ENCODE measurements at places on chromosomes 3 and 15.

DNA sequence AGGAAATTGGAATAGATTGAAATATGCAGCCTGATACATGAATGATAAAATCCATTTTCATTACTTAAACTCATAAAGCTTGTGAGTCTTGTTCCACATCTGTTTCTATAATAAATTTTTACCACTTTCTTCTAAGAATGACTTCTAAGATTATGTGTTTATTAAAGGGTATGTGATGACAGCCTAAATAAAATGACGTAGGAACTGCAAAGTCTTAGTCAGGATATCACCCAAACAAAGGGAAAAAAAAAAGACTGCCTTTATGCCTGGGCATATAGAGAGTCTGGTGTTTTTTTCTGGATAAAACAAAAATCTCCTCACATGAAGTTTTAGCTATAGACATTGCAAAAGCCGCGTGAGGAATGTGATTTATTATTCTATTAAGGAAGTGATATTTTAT is 844.0 kb downstream of the DIPK2A start:
- no peak for DNase-seq

DNA sequence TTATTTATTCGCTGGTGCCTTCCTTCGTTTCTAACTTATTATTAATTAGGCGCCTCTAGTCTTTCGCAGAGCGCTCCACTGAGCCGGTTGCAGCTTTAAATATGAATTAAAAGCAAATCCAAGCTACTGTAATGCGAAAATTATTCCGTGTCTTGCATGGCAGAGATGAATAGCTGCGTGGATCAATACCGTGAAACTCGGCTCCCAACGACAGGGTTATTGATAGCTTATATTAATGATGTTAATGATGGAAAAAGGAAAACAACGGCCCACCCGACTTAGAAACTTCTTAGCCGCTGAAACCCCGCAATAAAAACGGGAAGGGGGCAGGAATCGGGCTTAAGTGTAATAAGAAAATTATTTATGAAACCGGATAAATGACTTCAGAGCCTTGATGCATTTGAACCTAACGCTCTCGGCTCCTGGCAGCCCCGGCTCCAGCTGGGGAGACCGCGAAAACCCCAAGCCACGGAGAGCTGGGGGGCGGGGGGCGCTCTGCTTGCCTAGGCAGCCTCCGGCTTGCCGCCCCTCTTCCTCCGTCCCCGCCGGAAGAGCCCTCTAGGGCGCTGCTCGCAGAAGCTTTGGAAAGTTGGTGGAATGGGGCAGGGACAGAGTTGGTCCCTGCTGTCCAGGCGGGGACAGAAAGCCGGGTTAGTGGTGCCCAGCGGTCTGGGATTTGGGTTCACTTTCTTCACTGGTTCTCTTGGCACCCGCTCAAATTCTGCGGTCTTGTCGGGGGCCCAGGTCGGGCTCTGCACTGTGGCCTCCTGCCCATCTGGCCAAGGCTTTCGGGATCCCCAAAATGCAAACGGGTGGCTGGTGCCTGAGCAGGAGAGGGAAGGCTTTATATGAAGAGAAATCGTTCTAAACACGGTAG is 7.7 kb upstream of the ONECUT1 start:
- no peak for DNase-seq

DNA sequence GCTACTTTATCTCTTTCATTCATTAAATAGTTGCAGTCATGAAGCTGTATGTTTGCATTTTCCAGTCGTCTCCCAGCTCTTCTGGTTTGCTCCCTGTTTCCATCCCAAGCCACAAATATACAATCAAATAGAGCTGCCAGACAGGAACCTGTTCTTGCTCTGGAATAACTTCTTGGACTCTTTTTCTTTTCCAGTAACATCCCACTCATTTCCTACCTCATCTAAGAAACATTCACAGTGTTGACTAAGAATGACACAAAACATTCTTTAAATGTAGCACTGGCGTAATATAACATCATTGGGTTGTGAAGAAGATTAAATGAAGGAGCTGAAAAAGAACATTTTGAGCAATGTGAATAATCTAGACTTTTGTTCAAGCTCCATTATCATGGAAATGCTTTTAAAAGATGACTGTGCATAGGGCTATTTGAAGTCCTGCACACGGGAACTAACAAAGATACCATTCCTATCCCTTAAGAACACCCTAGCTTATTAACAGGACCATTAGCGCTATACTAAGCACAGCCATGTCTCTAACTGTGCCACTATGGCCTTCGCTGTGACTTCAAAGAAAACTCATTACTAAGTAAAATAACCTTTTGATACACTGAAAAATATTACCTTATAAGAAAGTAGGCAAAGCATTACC is 574.0 kb downstream of the NAALADL2 start:
- peak; percentile 87 for DNase-seq

GRCh38 chr15:33311312-33311971 is 675 bp downstream of the RYR3 start:
- DNase-seq, result peak; percentile 2

DNA sequence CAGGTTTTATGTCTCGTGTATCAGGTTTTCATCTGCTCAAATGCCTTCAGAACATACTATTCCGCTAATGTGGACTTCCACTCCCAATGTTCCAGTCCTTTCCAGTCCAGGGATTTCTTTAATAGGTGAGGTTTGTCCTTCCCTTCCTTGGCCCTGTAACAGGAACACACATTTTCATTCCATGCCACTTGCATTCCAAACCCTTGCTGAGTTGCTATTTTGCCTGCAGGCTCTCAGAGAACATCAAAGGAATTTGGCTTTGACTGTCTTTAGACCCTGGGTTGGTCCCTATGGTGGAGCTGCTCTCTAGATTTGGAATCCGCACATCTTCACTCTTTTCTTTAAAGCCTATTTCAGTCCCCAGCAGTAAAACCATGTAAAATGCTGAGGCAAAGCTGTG is 12.3 kb upstream of the ALCAM start:
- peak; percentile 34 for DNase-seq

GRCh38 chr3:194779729-194780224 is 94.1 kb downstream of the FAM43A start:
- peak; percentile 51 for DNase-seq

DNA sequence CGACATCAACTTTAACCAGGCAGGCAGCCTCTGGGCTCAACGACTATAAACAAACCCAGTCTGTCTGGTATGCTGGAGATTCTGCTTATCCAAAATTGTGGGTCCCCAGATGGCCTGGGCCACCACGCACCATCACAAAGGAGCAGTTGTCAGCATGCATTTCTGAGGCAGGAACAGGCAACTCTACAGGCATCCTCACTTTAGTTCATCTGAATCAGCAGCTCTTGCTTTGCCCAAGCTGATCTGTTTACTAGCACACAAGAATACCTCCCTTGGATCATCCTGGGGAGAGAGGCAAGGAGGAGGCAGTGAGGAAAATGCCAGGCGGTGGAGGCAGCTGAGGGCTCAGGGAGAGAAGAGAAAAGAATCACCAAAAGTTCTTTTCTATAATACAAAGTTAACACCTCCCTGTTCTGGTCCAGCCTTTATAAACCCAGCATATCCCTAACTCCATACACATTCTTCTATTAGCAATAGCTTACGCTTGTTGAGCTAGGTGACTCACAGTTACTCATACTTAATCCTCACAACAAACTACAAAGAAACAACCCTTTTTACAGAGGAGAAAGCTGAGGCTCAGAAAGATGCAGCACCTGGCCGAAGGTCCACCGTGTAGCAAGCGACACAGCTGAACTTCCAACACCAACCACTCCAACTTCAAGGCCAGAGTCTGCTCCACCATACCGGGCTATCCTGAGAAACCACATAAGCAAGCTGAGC is 33.6 kb downstream of the ZDHHC3 start:
- DNase-seq, result peak; percentile 80

DNA sequence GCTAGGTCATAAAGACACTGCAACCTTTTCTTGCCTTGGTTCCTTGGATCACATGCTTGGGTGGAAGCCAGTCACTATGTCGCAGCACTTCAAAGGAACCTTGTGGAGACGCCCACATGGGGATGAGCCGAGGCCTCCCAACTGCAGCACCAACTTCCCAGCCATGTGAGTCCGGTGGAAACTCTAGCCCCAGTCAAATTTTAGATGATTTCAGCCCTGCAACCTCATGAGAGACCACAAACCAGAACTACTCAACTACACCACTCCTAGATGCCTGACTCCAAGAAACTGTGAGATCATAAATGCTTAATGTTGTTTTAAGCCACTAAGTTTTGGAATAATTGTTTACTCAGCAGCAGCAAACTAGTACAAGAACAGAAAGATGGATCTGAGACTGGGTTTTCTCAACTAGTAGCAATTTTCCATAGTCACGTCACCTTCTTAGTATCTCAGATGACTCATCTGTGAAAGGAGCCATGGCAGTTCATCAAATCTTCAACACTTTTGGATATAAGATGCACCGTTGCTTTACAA is 86.5 kb downstream of the MB21D2 start:
- peak; percentile 95 for DNase-seq

DNA sequence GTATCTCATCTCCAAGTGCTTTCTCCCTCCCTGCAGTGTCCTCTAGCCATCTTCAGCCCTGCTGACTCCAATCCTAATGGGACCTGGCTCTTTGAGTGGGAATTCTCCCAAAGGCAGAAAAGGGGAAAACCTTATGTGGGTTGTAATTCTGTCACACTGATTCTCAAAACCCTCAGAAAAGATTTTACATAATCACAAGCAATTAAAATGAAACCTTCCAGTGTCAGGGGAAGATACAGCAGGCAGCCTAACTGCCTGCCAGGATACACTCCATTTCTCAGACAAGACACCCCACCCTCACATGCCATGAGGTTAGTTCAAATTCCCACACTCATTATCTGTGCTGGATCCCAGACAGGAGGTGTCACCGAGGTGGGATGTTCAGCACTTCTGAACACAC is 121.4 kb downstream of the RFTN1 start:
- DNase-seq, result no peak

DNA sequence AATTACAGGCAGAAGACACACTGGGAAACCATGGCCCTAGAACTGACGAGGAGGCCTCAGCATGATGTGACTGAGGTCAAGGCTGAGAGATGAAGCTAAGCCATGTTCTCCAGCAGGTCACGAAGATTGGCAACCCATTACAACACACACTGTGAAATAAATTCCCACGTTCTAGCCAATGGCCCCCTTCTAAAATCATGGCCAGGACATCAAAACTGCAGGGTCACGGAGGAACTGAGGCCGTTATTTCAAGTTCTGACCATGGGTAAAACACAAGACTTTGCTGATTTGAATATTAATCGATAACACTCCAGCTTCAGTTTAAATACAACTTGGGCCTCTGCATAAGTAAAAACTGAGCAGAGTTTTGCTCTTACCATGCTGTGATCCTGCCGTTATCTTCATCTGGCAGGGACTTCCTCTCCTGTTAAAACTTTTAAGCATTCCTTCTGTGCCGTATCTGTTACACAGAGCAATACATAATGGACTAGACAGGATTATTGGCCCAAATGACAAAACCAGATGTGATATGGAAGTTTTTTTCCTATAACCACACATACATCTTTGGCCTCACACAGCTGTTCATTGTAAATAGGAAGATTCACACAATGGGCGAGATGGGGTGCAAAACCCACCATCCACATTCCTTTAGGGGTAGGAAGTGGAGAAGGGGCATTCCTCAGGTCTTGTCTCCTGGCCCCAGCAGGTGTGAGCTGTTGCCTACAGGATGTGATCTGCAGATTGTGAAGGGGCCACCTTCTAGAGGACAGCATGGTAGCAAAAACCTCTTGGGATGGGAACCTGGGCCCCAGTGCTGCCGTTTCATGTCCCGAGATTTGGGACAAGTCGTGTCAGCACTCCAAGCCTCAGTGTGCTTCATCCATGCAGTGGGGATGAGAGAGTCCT is 207.4 kb downstream of the OPA1 start:
- DNase-seq, result no peak

GRCh38 chr15:64460724-64461720 is 644 bp downstream of the ZNF609 start:
- peak; percentile 91 for DNase-seq

All from GM23248 (cell line).